Type B pancreatic cell (in vitro differentiated cells): ENCODE measurements at places on chromosomes 16 and 17.

DNA sequence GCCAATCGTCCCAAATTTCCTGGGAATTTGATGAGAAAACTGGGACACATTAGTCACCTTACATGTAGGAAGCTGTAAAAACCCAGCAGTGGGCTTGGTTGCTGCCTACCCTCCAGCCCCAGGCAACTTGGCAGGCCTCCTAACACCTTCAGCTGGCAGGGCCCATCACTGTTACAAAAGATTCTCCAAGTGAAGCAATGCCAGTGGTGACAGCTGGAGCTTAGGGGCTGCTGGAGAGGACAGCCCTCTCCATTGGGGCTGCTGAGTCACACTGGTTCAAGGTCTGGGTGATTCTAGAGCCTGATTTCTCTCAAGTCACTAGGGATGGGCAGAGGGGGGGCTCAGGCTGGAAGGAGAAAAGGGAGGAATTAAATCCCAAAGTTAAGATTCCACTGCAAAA is 180.6 kb downstream of the COPRS start:
- no peak for DNase-seq

DNA sequence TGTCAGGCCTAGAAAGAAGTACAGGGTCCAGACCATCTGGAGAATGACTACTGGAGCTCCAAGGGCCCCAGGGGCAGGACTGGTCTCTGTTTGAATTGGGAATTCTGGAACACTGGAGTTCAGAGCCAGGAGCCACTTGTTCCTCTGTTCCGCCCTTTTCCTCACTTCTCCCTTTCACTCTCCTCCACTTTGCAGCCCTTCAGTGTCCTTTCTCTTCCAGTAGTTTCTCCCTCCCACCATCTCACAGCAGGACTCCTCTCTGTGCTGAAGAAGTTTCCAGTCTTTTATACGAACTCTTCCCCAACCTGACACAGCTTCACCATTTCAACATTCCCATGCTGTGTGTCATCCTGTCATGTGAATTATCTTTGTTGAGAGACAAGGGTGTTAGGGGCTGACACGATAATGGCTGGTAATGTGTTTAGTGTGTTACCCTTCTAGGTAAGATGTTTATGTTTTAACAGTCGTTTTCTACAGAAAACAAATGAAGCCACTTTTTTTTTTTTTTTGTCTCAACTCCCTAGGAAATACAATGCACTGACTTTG is 180.3 kb upstream of the MYOCD start:
- no peak for DNase-seq

DNA sequence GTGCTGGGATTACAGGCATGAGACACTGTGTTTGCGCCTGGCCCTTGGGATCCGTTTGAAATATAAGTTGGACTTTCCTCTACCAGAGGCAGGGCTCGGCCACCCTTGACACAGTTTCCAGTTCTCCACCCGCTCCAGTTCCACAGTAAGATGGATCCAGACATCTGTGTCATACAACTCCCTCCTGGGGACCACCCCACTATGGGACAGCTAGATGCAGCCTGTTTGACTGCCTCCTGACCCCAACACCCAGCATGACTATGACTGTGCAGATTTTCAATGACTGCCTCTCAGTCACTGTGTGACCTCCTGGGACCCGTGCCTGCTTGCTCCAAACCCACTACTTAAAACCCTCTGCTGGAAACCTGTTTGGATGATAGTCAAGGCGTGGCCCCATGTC is 166.7 kb downstream of the IRF8 start:
- DNase-seq = no peak

DNA sequence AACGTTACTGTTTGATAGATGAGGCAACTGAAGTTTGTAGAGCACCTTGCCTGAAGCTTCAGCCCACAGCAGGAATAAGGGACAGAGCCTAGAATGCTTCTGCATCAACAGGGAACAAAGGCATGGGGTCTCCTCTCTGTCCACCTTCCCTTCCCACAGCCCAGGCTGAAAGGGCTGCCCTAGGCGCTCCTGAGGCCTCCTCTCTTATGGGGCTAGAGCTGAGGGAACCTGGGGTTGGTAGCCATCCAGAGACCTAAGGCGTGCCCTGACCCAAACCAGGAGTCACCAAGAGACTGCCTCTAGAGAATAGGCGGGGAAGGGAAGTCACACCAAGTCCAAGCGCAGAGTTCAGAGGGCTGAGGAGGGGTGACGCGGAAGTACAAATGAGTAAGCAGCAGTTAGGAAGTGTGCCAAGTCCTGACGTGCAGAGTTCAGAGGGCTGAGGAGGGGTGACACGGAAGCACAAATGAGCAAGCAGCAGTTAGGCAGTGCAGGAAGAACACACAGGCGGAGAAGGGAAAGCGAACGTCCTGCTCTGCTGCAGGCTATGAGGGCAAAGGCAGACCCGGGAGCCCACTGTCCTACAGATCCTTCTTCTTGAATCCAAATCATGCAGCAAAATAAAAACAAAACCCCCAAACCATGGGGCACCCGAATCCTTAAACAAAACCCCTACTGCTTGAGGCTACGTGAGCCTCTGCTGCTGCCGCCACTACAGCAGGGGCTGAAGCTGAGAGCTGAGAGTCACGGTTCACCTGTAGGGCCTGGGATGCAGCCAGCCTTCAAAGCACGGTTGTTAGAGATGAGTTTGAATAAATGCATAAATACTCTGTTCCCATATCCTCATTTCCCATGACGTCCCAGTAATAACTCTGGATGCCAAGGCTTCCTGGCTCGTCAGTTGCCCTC is 2.7 kb upstream of the SPG7 start:
- DNase-seq = no peak

- no peak for DNase-seq
Measured at GRCh38 chr16:79656553-79657115, 56.1 kb upstream of the MAF start.

DNA sequence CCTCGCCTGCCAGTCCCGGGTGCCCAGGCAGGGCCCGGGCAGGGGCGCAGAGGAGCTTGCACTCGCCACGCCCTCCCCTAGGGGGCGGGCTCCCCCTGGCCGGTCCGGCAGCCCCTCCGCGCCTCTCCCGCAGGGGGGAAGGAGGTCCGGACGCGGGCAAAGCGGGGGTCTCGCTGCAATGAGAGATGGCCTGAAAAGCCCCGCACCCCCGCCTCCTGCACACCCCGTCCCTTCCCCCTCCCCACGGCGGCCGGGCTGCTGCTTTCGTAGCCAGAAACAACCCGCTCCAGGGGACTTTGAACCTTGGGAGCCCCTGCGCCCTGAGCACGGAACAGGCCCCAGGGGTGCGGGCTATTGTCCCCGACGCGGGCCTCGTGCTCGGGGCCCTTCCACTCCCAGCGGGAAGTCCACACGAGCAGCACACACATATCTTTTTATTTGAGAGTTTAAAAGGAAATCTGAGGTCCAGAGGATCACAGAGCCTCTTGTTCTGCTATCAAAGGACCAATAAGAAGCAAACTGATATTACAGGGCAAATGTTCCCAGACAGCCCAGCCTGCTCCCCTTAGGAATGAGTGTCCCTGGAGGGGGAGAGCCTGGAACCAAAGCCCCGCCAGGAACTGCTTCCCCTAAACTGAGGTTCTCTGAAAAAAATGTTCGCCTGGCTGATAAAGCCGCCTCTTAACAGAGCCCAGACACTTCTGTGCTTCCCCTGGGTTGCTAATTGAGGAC is 5.8 kb upstream of the CBX4 start:
- no peak for DNase-seq

- DNase-seq = no peak
Measured at GRCh38 chr17:79835953-79836509, 3.2 kb downstream of the CBX4 start.

DNA sequence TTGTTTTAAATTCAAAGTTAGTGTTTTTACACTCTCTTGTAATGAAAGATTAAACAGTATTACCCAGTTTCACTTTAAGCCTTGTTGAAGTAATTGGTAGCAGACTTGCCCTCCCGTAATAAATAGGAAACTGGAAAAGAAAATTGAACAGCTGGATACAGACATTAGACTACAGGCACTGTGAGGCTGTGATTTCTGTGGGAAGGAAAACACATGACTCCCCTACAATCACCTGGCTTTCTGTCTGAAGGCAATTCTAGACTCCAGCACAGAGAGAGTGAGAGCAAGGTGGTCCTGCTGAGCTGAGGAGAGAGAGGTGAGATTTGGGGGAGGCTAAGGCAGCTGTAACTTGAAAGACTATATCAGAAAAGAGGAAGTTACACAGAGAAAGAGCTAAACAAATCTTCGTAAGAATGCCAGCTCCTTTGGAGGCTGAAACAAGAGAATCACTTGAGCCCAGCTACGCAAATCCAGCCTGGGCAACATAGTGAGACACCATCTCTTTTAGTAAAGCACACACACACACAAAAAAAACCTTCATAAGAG is 57.8 kb upstream of the CDYL2 start:
- no peak for DNase-seq

DNA sequence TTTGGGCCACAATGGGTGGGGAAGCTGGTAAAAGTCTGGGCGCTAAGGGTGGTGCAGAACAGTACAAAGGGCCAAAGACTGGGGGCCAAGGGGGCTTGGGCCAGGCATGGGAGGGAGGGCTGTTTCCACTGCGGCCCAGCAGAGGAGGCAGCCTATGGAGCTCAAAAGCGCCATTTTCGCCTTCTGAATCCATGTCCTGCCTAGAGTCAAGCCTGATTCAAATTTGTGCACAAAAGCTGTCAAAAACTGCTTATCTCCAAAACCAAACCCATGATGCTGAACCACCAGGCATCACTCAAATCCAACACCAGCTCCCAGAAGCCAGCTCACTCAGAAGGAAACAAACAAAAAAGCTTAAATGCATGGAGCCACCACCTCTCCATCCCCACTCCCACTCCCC is 16.0 kb downstream of the COG7 start:
- no peak for DNase-seq

DNA sequence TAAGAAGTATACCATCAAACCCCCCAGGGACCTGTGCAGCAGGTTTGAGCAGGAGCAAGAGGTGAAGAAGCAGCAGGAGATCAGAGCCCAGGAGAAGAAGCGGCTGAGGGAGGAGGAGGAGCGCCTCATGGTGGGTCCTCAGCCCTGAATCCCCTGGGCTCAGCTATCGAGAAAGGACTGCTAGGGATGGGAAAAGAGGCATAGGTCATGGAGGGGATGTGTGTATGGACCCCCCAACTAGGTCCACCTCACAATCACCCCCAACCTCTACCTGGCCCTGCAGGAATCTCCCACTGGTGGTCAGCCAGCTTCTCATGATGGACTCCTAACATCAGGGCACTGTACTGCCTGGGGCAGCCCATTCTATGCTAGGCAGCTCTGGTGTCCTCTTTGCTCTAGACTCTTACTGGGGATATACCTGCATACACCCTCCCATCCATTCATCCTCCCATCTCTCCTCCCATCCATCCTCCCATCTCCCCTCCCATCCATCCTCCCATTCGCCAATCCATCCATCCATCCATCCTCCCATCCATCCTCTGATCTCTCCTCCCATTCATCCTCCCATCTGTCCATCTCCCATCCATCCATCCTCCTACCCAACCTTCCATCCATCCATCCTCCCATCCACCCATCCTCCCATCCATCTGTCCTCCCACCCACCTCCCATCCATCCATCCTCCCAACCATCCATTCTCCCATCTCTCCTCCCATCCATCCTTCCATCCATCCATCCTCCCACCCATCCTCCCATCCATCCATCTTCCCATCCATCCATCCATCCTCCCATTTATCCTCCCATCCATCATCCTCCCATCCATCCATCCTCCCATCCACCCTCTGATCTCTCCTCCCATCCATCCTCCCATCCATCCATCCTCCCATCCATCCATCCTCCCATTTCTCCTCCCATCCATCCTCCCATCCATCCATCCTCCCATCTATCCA is 10.6 kb downstream of the DRC7 start:
- DNase-seq = no peak

DNA sequence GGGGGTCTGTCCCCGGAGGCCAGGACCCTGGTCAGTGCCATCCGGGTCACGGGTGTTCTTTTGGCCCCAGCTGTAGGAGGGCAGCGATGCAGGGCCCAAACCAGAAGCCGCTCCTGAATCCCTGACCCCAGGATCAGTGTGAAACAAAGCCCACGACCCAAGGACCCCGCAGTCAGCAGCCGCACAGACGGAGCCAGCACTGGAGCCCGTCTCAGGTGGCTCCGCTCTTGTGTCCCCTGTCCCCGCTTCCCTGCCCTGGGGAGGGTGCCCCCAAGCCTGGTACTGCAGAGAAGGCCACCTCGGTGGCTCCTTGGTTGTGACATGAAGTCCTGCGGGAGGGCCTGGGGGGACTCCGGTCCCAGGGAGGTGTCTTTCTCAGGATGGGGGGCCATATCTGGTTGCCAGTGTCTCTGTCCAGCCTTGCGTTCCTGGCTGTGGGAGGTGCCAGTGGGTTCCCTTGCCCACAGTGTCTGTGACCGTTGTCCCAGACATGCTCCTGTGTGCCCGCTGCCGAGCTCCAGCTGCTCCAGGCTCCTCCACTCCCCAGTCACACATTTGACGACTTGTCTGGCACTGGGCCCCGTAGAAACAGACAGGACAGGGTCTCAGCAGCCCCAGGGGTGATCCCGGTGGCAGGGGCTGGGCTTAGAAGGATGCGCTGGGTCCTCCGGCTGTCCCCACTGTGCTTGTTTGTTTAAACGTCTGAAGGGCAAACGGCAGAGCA is 33.6 kb downstream of the BAIAP2 start:
- no peak for DNase-seq

GRCh38 chr17:9408868-9409829 is 166.5 kb downstream of the STX8 start:
- no peak for DNase-seq

GRCh38 chr16:27317320-27317719 is 3.5 kb downstream of the IL4R start:
- DNase-seq = no peak

DNA sequence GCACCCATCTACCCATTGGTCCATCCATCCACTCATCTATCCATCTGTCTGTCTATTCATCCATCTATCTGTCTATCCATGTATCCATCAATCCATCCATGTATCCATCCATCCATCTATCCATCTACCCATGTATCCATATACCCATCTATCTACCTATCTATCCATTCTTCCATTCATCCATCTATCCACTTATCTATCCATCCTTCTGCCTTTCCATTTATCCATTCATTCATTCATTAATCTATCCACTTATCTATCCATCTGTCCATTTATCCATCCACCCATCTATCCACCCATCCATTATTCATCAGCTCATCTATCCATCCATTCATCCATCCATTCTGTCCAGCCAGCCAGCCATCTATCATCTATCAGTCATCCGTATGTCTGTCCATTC is 21.5 kb downstream of the TRIM25 start:
- no peak for DNase-seq

- no peak for DNase-seq
Measured at GRCh38 chr16:76490036-76490639, 212.9 kb downstream of the CNTNAP4 start.

- no peak for DNase-seq
Measured at GRCh38 chr16:21272253-21272652, 5.8 kb downstream of the CRYM start.

- DNase-seq = no peak
Measured at GRCh38 chr17:81701288-81702071, 1.7 kb upstream of the MRPL12 start.

DNA sequence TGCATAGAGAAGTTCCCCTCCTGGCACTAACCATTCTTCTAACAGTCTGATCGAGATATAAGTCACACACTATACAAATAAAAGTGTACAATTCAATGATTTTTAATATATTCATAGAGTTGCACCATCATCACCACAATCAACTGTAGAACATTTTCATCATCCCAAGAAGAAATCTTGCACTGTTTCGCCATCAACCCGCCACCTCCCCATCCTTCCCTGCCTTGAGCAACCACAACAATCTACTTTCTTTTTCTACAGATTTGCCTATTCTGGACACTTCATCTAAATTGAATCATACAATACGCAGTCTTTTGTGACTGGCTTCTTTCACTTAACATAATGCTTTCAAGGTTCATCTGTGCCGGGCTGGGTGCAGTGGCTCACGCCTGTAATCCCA is 33.0 kb upstream of the GUCY2D start:
- no peak for DNase-seq
